AG08395 (cell line): ENCODE measurements at places on chromosomes 11 and 22.
A peak's percentile ranks its signal among the peaks of the same experiment; 100 is the strongest.

DNA sequence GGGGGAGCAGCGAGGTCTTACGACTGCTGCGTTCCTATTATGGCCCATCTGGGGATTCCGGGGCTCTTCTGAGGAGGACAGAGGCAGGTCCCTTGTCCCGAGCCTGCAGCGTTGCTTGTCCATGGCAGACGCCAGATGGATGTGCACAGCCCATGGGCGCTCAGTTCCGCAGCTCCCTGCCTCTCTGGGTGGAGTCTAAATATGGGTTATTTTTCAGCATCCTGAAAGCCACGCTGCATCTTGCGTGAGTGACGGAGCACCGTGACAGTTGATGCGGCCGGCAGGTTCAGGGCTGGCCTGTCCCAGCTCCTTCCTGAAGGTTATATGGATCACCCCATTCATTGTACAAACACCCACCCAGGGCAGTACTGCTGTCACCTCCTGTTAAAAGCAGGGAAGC is 1169.4 kb downstream of the BRD1 start:
- no peak for DNase-seq

DNA sequence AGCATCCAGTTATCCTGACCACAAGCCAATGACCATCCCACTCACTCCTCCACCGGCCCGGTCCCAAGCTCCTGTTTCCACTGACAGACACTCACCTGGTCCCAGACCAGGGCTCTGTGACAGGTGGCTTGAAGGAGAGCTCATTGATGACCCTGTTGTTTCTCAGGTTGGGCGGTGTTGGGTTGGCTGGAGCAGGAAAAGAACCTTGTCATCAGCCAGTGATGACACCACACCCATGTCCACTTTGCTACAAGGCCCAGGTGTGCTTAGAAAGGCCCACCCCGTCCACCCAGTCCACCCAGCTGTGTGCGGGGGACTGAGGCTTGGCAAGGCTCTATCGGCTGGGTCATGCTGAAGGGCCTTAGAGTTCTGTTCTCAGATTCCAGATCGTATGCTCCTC is 42.9 kb downstream of the GAB4 start:
- DNase-seq: no peak

DNA sequence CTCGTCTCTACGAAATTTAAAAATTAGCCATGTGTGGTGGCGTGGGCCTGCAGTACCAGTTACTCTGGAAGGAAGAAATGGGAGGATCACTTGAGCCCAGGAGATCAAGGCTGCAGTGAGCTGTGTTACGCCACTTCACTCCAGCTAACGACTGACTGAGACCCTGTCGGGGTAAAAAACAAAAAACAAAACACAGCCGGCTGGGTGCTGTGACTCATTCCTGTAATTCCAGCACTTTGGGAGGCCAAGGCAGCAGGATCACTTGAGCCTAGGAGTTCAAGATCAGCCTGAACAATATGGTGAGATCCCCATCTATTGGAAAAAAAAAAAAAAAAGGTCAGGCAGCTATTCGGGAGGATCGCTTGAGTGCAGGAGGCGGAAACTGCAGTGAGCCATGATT is 2.4 kb downstream of the PAFAH1B2 start:
- DNase-seq: no peak

- peak; percentile 71 for DNase-seq
These were observed 19.3 kb downstream of the MTFP1 start for GRCh38 chr22:30444632-30445437.
